ENCODE measurements at places on chromosomes 12 and 14.

- no peak for DNase-seq
Observed at GRCh38 chr12:2937500-2937899, 21.7 kb upstream of the TEAD4 start.

GRCh38 chr14:78959674-78960264 lies 789.6 kb downstream of the NRXN3 start:
- DNase-seq = peak; percentile 69

DNA sequence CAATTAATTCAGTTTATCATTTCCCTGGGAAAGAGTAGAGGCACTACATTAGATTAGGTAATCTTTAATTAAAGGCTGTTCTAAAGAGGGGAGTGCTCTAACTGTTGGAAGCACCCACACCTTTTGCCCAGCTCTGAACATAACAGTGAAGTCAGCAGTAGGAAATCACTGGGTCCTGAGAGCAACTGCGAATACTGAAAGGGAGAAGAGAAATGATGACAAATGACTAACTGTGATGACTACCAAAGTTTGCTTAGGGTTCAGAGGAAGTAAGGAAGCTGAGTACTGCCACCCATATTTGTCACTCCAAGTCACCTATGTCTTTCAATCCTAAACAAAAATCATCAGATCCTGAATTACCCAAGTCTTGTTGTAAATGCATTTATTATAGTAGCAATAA lies 140.6 kb downstream of the EPS8 start:
- DNase-seq = no peak

- DNase-seq = no peak
Observed at GRCh38 chr12:125218952-125219351, 153.7 kb downstream of the AACS start.

- DNase-seq = no peak
Observed at GRCh38 chr12:91947459-91947858, 198.2 kb downstream of the BTG1 start.

DNA sequence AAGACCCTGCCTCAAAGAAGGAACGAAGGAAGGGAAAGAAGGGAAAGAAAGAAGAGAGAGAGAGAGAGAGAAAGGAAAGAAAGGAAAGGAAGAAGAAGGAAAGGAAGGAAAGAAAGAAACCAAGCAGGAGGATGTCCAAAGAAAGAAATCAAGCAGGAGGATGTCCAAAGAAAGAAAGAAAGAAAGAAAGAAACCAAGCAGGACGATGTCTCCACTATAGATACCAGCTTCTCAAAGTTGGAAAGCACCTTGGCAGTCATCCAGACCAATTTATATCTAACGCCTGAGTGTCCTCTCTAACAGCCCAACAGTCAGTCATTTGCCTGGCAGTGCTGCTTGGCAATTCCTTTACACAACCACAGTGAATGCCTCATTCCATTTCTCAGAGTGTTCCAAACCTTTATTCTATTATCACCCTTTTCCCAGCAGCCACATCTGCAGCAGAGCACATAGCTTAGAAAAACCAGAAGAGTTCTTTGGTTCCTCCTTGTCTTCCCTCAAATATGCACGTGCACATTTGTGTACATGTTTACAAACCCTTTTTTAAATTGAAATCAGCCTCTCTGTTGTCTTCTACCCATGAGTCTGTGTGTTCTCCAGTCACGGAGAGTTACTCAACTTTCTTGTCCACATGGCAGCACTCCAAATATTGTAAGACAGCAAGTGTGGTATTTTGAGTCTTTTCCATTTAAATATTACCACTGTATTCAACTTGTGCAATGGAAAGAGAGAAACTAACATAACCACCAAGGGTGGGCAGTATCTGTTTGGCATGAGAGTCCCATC lies 138.4 kb downstream of the STXBP6 start:
- no peak for DNase-seq

DNA sequence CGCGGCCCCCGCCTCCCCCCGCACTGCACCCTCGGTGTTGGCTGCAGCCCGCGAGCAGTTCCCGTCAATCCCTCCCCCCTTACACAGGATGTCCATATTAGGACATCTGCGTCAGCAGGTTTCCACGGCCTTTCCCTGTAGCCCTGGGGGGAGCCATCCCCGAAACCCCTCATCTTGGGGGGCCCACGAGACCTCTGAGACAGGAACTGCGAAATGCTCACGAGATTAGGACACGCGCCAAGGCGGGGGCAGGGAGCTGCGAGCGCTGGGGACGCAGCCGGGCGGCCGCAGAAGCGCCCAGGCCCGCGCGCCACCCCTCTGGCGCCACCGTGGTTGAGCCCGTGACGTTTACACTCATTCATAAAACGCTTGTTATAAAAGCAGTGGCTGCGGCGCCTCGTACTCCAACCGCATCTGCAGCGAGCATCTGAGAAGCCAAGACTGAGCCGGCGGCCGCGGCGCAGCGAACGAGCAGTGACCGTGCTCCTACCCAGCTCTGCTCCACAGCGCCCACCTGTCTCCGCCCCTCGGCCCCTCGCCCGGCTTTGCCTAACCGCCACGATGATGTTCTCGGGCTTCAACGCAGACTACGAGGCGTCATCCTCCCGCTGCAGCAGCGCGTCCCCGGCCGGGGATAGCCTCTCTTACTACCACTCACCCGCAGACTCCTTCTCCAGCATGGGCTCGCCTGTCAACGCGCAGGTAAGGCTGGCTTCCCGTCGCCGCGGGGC lies at the start of gene FOS:
Gene FOS, plus strand, starts transcription at position 407 of the 731 bp plus-strand sequence. Its CDS starts 155 bp downstream, at position 562.
- DNase-seq = peak; percentile 100

DNA sequence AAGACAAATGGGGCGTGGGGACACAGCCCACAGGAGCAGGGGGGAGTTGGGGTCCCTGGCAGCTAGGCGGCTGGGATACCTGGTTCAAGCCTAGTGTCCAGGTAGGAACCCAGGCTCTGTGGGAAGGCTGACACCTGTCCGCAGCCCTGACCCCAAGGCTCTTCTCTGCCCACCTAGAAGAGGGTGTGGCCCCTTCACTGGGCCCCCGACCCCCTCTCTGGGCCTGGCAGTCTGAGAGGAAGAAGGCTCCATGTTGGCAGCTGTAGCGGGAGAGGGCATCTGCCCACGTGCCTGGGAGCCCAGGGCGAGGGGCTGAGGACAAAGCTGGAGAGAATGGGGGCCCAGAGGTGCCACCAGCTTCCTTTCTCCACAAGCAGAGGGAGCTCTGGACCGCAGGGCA lies 10.5 kb downstream of the CHGA start:
- no peak for DNase-seq

DNA sequence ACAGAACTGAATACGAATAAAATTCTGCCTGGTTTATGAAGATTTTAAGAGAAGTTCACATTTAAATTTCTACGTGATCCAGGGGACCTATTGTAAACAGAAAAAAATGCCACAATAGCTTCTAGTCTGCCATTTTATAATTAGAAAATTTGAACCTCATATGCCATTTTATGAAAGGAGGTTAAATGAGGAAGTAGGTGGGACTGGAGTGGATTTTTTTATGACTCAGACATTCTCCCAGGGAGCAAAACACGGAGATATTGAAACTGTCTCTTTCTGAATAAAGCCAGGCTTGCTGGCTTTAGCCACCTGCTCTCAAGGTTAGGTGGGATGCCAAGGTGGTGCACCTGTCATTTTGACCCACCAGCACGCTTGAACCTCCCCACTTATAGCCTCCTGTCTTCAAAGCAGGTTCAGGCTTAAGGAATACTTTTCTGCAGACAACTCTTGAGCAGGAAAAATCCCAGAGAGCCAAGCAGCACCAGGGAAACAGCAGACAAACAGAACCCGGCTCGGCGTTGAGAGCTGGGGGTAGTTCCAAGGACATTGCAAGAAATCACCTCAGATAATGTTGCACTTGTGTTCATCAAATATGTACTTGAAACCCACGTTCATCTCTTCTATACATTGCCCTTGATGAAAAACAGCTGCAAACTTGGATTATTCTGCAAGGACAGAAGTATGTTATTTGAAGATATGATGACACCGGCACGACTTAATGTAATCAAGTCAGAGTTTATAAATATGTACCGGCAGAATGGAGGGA lies 203.7 kb downstream of the PPM1H start:
- DNase-seq = no peak

DNA sequence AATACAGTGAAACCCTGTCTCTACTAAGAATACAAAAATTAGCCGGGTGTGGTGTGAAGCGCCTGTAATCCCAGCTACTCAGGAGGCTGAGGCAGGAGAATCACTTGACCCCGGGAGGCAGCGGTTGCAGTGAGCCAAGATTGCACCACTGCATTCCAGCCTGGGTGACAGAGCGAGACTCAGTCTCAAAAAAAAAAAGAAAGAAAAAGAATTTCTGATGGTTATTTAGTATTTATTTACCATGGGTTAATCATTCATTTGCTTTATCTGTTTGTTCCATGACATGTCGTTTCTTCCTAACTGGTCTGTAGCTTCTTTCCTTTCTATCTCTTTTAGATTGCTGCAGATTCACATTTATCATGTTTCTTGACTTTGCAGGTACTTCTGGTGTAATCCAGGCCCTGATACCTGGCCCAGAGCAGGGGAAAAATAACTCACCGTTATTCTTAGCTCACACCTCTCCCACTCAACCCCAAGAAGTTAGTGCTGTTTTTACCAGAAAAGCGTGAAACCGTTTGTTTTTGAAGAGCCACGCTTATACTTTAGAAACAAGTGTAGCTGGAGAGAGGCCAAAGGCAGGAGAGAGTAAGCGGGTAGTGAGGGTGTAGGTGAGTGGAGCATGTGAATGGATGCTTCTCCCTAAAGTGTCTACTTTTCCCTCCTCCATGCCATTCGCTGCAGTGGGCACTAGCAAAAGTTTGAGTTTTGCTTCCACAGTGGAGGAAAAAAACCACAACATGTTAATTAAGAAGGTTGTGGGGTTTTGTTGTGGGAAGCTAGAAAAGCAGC lies 45.4 kb downstream of the SRGAP1 start:
- no peak for DNase-seq

DNA sequence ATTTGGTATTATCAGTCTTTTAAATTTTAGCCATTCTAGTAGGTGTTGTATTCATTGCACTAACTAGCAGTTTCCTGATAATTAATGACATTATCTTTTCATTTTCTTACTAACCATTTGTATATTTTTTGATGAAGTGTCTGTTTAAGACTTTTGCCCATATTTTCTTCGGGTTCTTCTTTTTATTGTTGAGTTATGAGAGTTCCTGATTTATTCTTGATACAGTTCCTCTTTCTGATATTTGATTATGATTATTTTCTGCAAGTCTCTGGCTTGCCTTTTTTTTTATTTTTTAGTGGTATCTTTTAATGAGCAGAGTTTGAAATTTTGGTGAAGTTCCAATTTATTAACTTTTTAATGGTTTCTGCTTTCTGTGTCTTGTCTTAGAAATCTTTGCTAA lies 6.2 kb upstream of the RNU6-7 start:
- DNase-seq = no peak

DNA sequence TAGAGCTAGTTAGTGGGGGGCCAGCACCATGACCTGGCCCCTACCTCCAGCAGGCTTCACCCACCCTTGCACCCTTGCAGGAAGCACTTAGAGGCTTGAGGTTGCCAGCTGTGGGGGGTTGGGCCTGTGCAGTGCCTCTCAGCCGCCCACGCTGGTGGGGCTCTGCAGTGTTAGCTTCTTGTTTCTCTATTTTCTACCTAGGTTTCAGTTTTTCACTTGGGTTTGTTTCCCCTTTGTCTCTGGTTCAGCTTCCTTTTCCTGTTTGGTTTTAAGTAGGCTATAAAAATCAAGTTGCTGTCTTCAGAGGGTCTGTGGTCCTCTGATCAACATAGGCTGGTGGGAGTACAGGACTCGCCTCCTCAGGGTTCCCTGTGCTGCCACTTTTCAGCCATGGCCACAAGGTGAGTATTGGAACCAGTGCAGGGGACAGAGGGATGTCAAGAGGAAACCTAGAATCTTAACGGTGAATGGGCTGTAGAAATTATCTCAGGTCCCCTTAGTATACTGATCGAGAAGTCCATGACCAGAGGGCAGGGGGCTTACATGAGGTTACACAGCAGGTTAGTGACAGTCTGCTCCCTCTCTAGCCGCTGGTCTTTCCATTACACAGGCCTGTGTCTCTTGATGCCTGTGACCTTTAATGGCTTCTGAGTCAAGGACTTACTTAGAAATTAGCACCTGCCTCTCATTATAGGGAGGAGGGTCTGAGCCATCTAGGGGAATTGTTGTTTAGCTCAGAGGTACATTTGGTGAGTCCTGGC lies at the start of gene EVL:
Gene EVL, plus strand, starts transcription at position 312 of the 761 bp plus-strand sequence. Its CDS starts 79 bp downstream, at position 391.
- no peak for DNase-seq

DNA sequence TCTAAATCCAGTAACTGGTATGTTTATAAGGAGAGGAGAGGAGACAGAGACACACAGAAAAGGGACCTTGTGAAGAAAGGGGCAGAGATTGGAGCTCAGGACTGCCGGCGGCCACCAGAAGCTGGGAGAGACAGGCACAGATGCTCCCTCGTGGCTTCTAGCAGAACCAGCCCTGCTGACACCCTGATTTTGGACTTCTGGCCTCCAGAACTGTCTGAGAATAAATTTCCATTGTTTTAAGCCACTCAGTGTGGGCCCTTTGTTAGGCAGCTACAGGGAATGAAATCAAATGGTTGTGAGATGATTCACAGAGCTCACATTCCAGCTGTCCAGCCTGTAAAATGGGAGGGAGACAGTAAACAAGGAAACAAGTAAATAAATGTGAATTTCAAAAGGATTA lies 47.6 kb downstream of the TMEM132C start:
- no peak for DNase-seq

- no peak for DNase-seq
Observed at GRCh38 chr12:31558521-31558920, 32.4 kb downstream of the DENND5B start.

GRCh38 chr12:121614872-121615467 lies 11.4 kb upstream of the ORAI1 start:
- DNase-seq = no peak

GRCh38 chr12:133233993-133234564 lies 1.6 kb downstream of the ANHX start:
- DNase-seq = no peak

GRCh38 chr12:95216711-95217376 lies 423 bp downstream of the FGD6 start:
- DNase-seq = no peak

DNA sequence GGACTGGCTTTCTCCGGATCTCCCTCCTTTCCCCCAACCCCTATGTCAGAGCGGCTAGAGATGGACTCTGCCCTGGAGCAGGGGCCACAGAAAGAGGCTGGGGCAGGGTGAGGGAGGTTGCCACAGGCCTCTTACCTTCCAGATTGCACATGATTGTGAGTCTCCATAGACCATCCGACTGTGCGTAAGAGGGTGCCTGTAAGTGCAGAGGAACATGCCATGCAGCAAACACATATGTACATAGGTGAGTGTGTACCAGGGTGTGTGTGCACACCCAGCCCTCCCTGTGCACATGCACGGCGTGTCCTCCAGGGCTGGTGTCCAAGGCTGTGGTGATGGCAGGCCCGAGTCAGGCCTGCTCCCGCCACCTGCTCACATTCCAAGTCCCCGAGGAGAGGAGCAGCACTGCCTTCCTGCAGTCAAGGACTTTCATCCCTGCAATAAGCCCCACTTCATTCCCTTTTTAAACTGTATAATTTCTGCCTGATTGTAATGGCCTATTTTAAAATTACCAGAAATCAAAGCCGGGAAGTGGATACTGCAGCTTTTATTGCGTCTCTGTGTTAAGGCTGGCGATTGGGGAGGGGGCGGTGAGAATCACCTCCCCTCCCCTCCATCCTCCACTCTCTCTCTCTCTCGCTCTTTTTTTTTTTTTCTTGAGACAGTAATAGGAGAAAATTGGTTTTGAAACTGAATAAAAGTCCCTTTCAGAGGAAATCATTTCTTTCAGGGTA lies 28.5 kb downstream of the FAM222A start:
- no peak for DNase-seq
